ENCODE measurements at places on chromosomes 2 and 18.

GRCh38 chr2:38744399-38744780 lies 6.8 kb downstream of the SRSF7 start:
- DNase-seq = no peak

DNA sequence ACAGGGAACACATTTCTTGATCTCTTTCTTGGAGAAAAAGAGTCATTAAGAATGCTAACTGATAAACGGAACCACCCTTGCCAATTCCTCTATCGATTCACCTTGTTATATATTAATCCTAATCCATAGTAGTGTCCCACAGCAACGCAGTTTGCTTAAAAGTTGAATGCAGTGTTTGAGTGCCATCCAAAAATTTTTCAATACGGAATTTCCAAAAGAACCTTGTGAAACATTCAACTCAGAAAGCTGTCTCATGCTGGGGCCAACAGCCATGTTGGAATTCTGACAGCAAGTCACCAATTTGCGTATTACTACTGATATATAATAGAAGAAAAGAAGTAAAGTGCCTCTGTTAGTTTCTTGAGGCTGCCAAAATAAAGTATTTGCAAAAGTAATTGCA lies 42.3 kb downstream of the ANXA4 start:
- no peak for DNase-seq

- no peak for DNase-seq
Observed at GRCh38 chr2:5412001-5412400, 280.2 kb upstream of the SOX11 start.

GRCh38 chr18:5068851-5069250 lies 128.2 kb downstream of the AKAIN1 start:
- no peak for DNase-seq

- no peak for DNase-seq
Observed at GRCh38 chr2:37167636-37168180, 10.9 kb upstream of the EIF2AK2 start.
